ENCODE measurements at places on chromosomes 2 and 18.

GRCh38 chr2:30565851-30566358, 118.9 kb downstream of the LCLAT1 start:
- no peak for DNase-seq

GRCh38 chr2:156132130-156132529, 200.4 kb downstream of the NR4A2 start:
- DNase-seq = no peak

DNA sequence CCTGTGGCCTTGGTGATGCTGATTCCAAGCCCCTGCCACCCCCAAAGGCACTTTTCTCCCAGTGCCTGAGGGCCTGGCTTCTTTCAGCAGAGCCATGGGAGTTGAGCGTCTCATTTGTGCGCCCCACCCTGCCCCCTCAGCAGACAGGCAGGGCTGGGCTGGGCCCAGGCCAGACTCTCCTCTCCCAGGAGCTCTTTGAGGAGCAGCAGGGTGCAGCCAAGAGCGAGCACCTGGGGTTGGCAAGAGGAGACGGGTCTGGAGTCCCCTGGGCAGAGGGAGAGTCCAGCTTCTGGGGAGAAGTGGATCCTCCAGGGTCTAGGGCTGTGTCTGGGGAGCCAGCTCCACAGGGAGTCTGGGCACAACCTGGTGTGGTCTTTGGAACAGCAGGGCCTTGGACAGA, 21.2 kb downstream of the NPPC start:
- DNase-seq = no peak

GRCh38 chr2:219416235-219416602, 2.0 kb upstream of the DES start:
- DNase-seq = no peak

GRCh38 chr2:54074606-54075341, 40.6 kb upstream of the ACYP2 start:
- DNase-seq = no peak

DNA sequence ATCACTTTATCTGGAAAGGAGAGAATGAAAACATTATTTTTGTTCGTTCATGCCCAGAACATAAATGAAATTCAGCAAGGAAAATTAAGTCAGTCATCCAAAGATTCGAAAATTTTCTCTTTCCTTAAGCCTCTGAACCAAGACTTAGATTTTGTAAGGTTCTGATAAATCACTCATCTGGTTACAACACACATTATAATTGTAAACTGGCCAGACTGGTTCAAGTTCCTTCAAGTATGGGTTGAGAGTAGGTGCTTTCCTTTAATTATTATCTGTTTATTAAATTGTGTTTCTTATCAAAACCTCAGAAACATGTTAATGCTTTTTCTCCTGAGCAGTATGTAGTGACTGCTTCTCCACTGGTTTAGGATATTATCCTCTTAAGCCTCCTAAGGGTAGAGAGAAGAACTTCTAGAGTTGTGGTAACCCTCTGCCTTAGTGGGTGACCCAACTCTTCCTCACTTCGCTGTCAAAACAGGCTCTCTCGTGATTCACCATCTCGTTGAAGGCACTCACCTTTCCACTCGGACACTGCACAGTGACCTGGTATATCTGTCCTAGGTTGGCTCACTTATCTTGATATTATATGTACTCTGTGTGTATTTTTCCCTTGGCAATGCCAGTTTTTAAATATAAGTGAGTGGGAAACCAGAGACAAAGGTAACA, 325.9 kb downstream of the PAX3 start:
- no peak for DNase-seq

- no peak for DNase-seq
These were observed 157.9 kb downstream of the ANKRD44 start for GRCh38 chr2:197152451-197153228.

GRCh38 chr2:219286436-219287115, 7.4 kb downstream of the DNAJB2 start:
- DNase-seq = no peak

DNA sequence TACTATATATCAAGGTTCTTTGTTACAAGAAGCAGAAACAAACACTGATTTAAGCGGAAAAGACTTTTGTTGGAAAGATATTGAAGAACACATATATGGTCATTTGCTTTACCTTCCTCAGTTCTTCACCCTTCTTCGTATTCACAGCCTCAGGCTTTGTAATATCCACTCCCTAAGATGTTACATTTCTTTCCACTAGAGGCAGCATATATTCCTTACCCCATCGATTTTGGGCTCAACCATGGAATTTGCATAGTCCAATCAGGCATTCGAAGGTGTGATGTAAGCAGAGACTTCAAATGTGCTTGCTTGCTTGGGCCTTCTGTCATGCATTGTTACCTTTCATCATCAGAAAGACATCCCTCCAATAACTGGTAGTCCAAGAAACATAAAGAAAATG, 287.4 kb downstream of the PID1 start:
- no peak for DNase-seq

DNA sequence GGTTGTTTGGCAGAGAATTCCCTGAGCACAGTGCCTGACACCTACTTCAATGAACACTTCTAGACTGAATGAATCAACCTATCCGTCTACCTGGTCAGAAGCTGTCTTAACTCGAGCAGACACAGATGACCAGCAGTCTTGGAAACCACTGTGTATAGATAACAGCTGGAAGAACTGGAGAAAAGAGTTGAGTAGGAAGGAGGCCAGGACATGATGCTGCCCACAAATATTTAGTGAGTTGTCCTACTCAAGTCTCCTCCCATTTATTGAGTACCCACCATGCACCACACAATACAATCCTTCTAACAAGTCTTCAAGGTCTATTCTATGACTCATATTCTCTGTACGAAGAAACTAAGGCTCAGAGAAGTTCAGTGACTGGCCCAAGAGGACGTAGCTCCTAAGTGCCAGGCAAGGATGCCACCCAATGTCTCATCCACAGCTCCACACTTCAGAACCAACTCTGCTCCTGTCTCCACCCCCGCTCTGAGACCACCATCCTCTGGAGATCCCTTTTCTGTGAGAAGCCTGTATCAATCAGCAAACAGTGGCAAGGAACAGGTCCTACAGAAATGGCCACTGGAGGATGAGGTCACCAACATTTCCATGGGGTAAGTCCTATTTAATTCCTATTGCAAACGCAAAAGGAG, 62.2 kb downstream of the GALNT14 start:
- no peak for DNase-seq

DNA sequence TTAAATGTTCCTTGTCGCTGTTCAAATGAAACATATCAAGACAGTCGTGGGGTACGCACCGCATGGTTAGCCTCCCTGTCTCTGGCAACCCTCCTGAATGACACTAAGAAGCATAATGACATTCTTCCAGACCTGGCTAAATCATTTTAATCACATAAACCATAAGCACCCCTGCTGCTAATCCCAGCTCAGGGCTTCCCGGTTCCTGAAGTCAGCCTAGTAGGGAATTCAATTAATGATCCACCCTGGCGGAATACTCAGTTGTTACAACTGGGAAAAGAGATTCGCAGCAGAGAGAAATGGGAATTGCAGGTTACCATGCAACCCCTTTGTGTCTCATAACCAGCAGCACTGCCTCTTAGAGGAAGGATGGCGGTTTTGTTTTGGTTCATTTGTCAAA, 200.8 kb upstream of the AGAP1 start:
- DNase-seq = no peak

GRCh38 chr2:237324837-237325236, 89.1 kb downstream of the COL6A3 start:
- DNase-seq = no peak

GRCh38 chr2:18299423-18300212, 260.8 kb downstream of the RDH14 start:
- no peak for DNase-seq

DNA sequence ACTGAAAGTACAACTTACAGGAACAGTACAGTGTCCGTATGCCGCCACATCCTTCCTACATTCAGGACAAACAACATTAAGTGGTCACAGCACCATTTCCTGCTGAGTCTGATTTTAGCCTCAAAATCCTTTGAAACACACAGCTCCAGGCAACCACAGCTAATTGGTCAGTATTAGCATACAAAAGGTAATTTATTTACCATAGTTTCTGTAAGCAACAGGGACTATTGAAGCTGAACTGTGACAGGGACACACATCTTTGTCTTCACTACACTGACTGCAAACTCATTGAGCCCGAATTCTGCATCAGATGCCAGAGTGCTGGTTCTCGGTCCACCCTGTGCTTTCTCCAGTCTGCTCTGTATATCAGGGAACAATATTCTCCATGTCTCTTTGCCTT, 151.8 kb downstream of the ST6GAL2 start:
- DNase-seq = no peak

DNA sequence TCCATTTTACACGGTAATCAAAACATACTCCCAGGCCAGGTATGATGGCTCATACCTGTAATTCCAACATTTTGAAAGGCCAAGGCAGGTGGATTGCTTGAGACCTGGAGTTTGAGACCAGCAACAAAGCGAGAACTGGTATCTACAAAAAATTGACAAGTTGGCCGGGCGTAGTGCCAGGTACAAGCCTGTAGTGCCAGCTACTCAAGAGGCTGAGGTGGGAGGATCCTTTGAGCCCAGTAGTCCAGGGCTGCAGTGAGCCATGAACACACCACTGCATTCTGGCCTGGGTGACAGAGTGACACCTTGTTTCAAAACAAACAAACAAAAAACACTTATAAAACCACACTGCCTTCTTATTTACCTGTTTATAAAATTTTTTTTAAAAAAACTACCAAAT, 80.8 kb downstream of the GAREM1 start:
- no peak for DNase-seq

DNA sequence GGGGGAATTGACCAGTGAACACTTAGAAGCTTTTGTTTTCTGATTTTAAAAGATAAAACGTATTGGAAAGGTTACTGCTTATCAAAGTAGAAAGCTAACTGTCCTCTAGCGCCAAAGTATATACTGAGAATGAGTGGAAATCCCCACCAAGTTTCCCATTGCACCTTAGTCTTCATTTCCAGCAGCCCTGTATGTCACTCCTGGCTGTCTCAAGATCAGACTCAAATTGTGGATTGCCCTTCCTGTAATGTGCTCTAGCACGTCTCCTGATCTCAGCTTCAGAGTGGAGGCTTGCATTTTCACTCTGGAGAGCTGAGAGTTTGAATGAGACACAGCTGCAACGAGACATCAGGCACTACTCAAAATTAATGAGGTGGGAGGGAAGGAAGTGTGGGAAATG, 26.6 kb downstream of the MFF start:
- no peak for DNase-seq

DNA sequence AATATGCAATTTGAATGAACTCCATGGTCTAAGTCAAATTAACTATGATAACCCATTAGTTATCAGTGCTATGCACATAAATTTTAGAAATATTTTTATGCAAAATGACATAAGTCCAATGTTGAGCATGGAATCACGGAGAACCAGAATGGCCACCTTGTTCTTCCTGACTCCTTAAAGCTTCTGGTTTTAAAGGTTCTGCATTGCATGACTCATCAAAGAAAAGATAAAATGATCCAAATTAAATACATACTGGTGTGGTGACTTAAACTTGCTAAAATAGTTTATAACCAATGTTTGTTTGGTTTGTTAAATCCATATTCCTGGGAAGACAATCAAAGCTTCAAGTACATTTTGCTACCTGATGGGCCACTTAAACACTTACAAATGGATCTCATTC, 1146.9 kb upstream of the NRXN1 start:
- DNase-seq = no peak

Data from T-helper 1 cell (primary cell).